ENCODE measurements at places on chromosomes 7 and 10. TPM values are rescaled to one million over a fixed set of nuclear protein-coding genes. Genes with fewer than 3 reads are reported as not detected.

LLCFC1 gene
- total RNA-seq, result not detected

CNPY1 gene
- not detected for total RNA-seq

CHST3 gene
- 29.9 TPM for total RNA-seq

PNLIPRP1 gene
- not detected for total RNA-seq

POU6F2 gene
- under 0.01 TPM for total RNA-seq

DYNC1I1 gene
- total RNA-seq, result 0.17 TPM

ZNF467 gene
- total RNA-seq, result 1.0 TPM

FAM13C gene
- total RNA-seq, result 3.9 TPM

DNA sequence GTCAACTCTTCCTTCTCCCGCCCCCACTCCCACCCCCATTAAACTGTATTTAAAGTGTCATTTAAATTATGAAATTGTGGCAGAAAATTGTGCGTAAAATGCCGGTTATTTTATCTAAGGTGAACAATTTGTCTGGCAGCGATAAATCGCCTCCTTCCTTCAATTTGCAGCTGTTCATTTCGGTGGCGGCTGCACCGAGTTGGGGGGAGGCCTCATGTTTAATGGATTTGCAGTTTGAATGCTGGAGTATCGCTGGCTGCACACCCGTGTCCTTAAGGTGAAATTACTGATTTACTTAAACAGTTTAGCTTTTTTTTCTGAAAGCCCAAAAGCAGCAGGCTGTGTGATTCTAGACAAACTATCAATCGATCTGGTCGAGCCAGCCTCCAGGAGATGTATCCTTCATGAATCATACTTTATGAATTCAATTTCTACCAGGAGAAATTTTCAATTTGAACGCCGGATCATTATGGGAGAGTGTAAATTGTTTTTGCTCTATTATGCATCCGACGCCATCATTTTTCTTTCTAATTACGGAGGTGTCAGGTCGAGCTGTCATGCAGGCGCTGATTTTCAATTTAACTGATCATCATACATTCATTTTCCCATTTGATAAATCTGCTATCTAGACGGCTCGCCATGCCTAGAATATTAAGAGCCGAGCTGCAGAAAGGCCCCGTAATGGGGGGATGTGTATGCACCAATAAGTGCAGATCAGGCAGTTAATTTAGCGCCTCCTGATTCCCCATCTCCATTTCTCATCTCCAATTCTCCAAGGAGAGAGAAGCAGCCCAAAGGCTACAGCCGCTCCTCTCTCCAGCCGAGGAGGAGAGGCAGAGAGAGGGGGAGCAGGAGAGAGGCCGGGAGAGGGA, 6.5 kb downstream of the UNCX start:
- H3K27ac ChIP-seq, result no peak overlapping the region
- no peaks in the 10 kb centered on the region for H3K4me1 ChIP-seq
- no peaks in the 10 kb centered on the region for H3K36me3 ChIP-seq

GRCh38 chr7:123712619-123713018, 36.2 kb downstream of the WASL start:
- peak; percentile 87 for DNase-seq
- no peaks in the 10 kb centered on the region for H3K27me3 ChIP-seq
- peaks cover 4% of the 10 kb centered on the region for H3K4me1 ChIP-seq
- no peak overlapping the region for H3K27ac ChIP-seq
- no peaks in the 10 kb centered on the region for H3K36me3 ChIP-seq

DNA sequence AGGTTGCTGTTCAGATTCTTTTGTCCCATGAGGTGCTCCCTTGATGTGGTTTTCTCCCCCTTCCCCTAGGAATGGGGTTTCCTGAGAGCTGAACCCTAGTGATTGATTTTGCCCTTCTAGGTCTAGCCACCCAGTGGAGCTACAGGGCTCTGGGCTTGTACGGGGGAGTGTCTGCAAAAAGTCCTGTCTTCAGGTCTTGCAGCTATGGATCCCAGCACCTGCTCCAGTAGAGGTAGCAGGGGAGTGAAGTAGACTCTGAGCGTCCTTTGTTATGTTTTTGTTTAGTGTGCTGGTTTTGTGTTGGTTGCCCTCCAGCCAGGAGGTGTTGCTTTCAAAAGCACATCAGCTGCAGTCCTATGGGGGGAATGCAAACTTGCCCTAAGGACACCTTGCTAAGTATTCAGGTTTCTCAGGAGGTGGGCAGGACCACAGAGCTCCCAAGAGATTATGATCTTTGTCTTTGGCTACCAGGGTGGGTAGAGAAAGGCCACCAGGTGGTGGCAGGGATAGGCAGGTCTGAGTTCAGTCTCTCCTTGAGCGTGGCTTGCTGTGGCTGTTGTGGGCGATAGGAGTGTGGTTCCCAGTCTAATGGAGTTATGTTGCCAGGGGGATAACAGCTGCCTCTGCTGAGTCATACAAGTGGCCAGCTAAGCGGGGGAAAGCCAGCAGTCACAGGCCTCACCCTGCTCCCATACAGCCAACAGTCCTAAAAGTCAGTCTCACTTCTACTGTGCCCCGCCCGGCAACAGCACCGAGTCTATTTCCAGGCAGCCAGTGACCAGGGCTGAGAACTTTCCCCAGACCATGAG, 92.4 kb upstream of the JCAD start:
- H3K27ac ChIP-seq, result no peak overlapping the region
- no peaks in the 10 kb centered on the region for H3K27me3 ChIP-seq
- DNase-seq, result peak; percentile 94
- no peaks in the 10 kb centered on the region for H3K4me1 ChIP-seq
- no peaks in the 10 kb centered on the region for H3K36me3 ChIP-seq
- H3K4me3 ChIP-seq, result no peak overlapping the region

- H3K36me3 ChIP-seq, result no peaks in the 10 kb centered on the region
- peak overlapping the region; percentile 30 for H3K4me3 ChIP-seq
- peak; percentile 39 for DNase-seq
- no peaks in the 10 kb centered on the region for H3K27me3 ChIP-seq
These were observed 6.0 kb downstream of the SKIDA1 start for GRCh38 chr10:21519397-21519933.

- H3K4me1 ChIP-seq, result peaks cover 57% of the 10 kb centered on the region
- H3K36me3 ChIP-seq, result no peaks in the 10 kb centered on the region
- peak overlapping the region; percentile 99 for H3K27ac ChIP-seq
- DNase-seq, result peak; percentile 100
- H3K4me3 ChIP-seq, result peak overlapping the region; percentile 22
These were observed 44.8 kb downstream of the MYOF start for GRCh38 chr10:93437086-93437945.

DNA sequence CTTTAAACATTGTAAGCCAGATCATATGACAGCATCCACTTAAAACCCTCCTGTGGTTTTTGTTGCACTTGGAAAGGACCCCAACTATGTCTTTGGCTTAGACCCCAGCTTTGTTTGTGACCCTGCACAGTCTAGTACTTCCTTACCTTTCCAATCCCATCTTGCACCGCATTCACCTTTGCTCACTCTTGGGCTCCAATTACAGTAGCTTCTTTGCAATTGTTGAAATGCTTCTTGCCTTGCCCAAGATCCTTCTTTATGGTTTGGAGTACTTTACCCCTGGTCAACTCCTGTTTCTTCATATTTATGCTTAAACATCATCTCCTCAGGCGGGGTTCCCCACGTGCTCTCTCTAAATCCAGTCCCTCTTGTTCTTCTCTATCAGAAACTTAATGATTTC, 162.6 kb downstream of the PTEN start:
- H3K27me3 ChIP-seq, result no peaks in the 10 kb centered on the region
- H3K36me3 ChIP-seq, result no peaks in the 10 kb centered on the region
- H3K27ac ChIP-seq, result no peak overlapping the region

GRCh38 chr7:110870926-110871325, 220.0 kb upstream of the LRRN3 start:
- H3K4me1 ChIP-seq, result no peaks in the 10 kb centered on the region
- no peaks in the 10 kb centered on the region for H3K27me3 ChIP-seq
- H3K27ac ChIP-seq, result no peak overlapping the region
- H3K4me3 ChIP-seq, result no peak overlapping the region

DNA sequence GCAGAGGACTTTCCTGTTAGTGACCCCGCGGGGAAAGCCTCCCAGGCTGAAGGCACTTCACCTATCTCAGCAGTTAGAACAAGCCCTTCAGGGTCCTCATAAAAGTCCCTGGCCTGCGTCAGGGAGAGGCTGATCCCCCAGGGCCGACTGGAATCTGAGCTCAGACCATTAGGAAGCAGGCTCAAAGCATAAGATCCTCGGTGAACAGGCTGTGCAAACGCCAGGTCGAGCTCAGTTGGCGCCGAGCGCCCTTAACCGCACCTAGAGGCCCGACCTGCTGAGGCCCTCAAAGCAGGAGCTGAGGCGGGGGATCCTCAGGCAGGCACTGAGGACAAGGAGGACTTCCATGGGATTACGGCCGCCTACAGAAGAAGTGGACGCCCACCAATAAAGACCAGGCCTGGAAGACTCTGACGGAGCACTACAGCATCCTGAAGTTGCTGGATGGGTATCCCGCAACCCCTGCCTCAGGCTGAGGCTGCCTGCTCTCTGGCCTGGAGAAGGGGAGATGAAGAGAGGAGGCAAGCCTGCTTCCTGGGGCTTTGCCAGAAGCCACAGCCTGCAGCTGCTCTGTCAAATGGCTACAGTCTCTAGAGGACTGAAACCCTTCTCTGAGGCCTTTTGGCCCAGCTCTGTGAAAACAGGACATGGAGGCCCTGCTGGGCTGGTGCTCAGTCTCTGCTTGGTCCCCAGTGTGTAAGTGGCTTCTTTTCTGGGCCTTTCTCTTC, 29.9 kb downstream of the LIPJ start:
- no peak overlapping the region for H3K27ac ChIP-seq
- H3K4me3 ChIP-seq, result no peak overlapping the region
- no peaks in the 10 kb centered on the region for H3K4me1 ChIP-seq
- no peaks in the 10 kb centered on the region for H3K36me3 ChIP-seq
- no peak for DNase-seq

DNA sequence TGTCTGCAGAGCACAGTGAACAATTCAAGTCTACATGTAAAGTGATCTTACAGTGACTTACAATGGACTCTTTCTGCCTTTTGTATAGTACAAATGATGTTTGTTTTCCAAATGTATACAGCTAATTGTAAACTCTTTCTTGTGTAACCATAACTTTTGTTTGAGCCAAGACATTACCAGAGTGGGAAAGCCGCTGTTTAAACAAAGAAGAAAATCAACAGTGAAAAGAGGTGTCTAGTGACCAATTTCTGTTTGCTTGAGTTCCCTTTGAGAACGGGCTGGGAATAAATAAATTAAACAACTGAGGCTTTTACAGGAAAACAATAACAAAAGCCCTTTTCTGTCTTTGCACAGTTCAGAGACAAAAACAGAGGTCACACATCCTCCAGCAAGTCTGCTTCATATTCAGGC, 1163.4 kb downstream of the CNTNAP2 start:
- no peaks in the 10 kb centered on the region for H3K36me3 ChIP-seq
- H3K27ac ChIP-seq, result no peak overlapping the region
- DNase-seq, result no peak
- H3K27me3 ChIP-seq, result no peaks in the 10 kb centered on the region
- H3K4me3 ChIP-seq, result no peak overlapping the region
- H3K4me1 ChIP-seq, result no peaks in the 10 kb centered on the region

- H3K36me3 ChIP-seq, result peaks cover 3% of the 10 kb centered on the region
- DNase-seq, result peak; percentile 31
- peaks cover 31% of the 10 kb centered on the region for H3K4me1 ChIP-seq
- peak overlapping the region; percentile 66 for H3K27ac ChIP-seq
- no peaks in the 10 kb centered on the region for H3K27me3 ChIP-seq
These were observed 93.8 kb downstream of the ZRANB1 start for GRCh38 chr10:125035588-125036295.

All from fibroblast of lung (primary cell).